ENCODE measurements at places on chromosomes 1 and 21.

DNA sequence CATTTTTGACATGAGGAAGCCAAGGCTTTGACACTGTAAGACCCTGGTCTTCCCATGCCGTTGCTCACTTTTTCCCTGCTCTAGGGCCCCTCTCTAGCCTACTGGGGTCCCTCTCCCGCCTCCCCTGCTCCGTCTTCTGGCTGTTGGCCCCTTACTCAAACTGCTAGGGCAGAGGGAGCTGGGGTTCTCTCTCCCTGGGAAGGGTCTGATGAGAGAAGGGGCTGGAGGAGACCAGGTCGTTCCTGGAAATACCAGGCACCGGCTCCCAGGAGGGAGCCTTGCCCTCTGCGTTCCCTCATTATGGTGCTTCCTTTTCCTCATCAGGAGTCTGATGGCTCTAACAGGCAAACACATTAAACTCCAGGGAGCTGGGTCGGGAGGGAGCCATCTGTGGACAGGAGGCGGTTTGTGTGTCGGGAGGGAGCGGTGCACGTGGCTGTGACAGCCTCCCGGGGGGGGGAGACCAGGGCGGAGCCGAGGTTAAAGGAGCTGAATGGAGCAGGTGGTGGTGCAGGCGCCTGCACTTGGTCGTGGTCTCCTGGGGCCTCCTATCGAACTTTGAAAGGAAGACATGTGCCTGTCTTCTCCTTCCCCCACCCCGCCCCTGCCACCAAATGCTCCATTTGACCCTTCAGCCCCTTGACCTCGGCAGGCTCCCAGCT lies 35.4 kb upstream of the LHX4 start:
- DNase-seq: no peak

GRCh38 chr1:25111706-25112105 lies 120.6 kb downstream of the SYF2 start:
- DNase-seq: no peak

GRCh38 chr1:74869702-74870101 lies 136.8 kb downstream of the TYW3 start:
- DNase-seq: no peak

DNA sequence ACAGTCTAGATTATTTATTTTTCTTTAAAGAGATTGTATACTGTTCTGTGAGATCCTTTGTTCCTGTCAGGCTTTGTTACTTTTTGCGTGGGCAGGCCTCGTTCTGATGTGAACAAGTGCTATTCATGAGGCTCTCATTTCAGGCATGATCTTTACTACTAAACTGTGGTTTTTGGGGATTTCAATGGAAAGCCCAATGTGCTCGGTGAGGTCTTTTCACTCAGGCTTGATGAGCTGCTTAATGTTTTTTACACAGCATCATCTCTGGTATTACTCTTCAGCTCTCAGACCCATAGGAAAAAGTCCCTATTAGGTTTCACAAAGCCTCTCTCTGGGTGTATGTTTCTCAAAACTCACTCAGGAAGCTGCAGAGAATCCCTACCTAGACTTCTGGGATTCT lies 419.4 kb downstream of the GPATCH2 start:
- no peak for DNase-seq

- DNase-seq: no peak
Observed at GRCh38 chr1:84693785-84694184, 3.5 kb upstream of the SSX2IP start.

- no peak for DNase-seq
Observed at GRCh38 chr1:27070390-27071048, 57.9 kb upstream of the TENT5B start.

- no peak for DNase-seq
Observed at GRCh38 chr1:155044812-155045657, 6.1 kb upstream of the ADAM15 start.

- DNase-seq: no peak
Observed at GRCh38 chr1:213714645-213715044, 273.1 kb upstream of the PROX1 start.

DNA sequence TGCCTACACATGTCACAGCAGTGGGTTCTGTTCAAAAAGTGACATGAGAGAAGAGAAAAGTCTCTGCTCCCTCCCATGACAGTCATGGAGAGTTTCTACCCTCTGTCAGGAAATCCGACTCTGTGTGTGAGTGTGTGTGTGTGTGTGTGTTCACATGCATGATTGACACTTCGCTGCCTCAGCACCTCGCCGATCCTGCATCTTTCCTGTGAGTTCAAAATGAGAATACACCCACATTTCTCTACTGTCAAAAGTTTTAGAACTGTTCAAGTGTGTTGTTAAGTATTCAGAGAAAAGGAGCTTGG lies 46.2 kb upstream of the COX20 start:
- DNase-seq: no peak

GRCh38 chr1:212109728-212110127 lies 74.2 kb downstream of the DTL start:
- no peak for DNase-seq

DNA sequence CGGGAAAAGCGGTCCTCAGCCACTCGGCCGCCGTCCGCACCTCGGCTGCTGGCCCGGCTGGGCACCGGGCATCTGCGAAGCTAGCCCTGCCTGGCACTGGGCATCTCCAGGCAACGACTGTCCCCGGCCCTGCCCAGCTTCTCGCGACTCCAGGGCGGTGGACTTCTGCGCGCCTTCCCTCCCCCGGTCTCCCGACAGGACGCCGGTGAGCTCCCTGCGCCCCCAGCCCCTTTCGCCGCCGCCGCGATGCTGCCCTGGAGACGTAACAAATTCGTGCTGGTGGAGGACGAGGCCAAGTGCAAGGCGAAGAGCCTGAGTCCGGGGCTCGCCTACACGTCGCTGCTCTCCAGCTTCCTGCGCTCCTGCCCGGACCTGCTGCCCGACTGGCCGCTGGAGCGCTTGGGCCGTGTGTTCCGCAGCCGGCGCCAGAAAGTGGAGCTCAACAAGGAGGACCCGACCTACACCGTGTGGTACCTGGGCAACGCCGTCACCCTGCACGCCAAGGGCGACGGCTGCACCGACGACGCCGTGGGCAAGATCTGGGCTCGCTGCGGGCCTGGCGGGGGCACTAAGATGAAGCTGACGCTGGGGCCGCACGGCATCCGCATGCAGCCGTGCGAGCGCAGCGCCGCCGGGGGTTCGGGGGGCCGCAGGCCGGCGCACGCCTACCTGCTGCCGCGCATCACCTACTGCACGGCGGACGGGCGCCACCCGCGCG lies 514 bp downstream of the FAM43B start:
- DNase-seq: no peak

- no peak for DNase-seq
Observed at GRCh38 chr1:184002071-184002470, 35.5 kb downstream of the COLGALT2 start.

DNA sequence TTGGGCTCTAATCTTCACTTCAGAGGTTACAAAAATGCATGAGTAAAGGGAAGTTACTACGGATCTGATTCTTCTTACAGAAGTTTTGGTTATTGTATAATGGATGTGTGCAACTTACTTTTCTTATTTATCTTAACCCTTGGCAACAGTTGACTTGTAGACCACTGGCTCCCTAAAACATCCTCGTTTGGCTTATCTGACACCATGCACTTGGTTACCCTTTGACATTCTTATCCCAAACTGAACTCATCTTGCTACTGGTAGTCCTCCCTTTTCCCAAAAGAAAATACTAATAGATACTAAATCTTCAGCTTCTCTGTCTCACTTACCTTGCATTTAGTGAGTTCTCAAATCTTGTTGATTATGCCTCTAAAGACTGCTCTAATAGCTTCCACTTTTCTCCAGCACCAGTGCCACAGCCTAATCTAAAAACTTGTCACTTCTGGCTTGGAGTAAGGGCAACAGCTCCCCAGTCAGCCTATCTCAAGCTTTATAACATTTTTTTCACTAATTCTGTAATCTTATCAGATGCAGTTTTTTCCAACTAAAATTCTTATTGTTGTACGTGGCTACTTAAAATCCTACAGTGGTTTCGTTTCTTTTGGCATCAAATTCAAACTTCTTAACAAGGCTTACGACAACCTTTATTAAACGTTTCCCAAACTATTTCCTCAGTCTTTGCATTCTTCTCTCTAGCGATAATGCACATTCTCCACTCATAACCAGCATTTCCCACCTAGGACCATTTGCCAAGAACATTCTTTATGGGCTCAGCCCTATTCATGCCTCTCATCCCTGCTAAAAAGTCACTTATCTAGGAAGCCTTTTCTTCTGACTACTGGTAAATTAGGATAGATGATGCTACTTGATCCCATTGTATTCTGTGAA lies 204.2 kb downstream of the KCNT2 start:
- DNase-seq: no peak

DNA sequence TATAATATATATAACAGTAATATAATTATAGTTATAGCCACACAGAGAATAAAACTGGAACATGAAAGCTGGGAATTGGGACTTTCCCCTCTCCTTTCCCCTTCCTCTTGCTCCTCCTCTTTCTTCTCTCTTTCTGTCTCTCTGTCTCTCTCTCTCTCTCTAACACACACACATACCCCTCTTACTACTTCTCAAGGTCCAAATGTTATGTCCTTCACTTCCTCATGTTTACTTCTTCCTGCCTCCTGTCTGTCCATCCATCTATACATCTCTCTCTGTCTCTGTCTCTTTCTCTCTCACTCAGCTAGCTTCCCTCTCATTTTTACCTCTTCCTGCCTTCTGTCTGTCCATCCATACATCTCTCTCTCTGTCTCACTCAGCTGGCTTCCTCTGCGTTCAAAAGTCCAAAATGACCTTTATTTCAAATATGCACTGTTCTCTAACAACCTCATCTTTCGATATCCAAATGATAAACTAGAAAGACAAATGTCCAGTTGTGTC lies 261.1 kb downstream of the SIPA1L2 start:
- DNase-seq: no peak

DNA sequence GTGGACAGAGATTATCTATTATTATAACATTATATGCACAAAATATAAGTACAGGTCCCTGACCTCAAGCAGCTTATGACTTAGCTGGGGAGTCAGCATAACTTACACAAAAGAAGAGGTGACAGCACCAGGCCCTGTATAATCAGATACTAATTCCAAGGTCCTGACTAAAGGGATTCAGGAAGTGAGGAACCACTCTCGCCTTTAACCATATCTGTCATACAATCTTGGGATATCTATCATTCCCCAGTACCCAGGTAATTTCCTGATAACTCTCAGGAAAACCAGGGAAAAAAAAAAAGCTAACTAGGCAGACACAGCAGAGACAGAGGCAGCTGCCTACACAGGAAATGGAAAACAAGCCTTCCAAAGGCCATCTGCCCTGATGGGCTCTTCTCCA lies 78.5 kb upstream of the CAMK1G start:
- DNase-seq: no peak

DNA sequence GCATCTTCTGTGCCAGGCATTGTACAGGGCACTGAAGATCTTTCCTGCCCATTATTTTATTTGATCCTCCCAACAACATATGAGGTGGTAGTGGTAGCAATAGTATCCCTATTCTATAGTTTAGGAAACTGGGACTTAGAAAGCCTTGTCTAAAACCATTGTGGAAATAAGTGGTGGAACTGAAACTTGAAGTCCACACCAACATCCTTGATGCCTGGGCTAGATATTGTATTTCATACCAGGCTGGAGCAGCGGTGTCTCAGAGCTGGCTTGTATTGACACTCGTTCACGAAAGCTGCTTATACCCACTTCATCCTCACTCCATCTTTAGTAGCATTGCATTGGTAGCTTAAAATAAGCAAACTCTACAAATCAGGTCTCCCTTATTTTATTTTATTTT lies 9.7 kb upstream of the CTSS start:
- DNase-seq: no peak

Measured in left renal pelvis (tissue), 4 donors.